ENCODE measurements at places on chromosomes 12 and 14.

- no peak for DNase-seq
Observed at GRCh38 chr12:67764946-67765619, 116.5 kb downstream of the DYRK2 start.

DNA sequence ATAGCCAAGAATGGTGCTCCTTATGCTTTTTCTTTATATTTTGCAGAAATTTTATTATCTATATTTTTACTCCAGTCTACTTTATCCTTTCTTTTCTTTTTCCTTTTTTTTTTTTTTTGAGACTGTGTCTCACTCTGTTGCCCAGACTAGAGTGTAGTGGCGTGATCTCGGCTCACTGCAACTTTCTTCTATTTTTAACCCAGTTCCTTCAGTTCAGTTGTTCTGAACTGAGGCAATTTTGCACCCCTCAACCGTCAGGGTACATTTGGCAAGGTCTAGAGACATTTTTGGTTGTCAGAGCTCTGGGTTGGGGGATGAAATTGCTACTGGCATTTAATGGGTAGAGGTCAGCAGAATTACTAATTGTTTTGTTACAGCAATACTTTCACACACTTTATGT, 75.7 kb downstream of the DIP2B start:
- no peak for DNase-seq

GRCh38 chr12:42420395-42420794, 94.4 kb downstream of the PPHLN1 start:
- DNase-seq: no peak

DNA sequence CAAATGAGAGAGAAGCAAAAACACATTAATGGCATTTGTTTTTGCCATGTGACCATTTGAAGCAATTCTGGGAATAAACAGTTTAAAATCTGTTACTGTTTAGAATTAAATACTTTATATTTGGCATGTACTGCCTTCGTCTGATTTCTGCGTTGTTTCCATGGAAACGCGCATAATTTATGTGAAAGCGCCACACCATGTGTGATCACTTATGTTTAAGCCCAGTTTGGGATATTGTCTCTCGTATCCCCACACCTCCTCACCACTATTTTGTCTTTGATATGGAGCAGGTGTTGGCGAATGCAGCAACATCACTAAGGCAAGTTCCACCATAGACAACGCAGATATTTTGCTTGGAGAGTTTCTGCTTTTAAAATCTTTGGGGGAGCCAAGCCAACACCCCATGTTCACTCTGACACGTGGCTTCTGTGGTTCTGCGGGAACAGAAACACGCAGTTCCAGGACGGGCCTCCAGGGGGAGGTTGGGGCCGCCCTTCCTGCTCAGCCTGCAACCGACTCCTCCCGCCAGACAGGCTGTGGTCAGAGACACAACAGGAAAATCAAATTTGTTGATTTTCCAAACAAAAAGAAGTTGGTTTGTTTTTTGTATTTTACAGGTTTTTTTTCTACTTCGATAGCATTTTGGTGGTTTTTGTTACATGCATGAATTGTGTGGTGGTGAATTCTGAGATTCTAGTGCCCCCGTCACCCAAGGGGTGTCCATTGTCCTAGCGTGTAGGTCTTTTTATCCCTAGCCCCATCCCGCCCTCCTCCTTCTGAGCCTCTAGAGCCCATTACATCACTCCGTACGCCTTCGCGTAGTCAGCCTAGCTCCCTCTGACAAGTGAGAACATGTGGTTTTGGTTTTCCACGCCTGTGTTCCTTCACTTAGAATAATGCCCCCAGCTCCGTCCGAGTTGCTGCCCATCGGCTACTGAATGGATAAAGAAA, 101.9 kb upstream of the SFSWAP start:
- peak; percentile 79 for DNase-seq

DNA sequence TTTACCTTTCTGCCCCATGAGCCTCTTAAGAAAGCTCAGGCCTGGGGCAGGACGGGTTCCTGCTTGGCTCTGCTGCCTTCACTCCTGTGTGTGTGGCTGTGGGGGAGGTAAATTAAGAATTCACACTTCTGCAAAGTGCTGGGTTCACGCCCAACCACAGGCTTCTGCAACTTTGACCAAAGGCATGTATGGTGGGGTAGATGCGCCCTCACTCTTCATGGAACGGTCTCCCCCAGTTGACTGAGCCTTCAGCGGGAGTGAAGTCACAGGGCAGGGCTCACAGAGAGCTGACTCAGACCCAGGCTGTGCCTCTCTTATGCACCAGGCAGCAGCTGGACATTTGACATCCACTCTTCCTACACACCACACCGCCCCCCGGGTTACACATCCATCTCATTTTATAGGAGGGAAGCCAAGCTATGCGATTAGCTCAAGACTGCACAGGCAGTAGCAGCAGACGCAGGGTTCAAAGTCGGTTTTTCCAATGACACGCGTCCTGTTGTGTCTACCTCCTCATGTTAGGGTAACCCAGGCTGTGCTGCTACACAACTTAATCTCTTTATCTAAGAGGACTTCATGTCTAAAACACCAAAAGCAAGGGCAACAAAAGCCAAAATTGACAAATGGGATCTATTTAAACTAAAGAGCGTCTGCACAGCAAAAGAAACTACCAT, 15.4 kb upstream of the BCL11B start:
- no peak for DNase-seq

DNA sequence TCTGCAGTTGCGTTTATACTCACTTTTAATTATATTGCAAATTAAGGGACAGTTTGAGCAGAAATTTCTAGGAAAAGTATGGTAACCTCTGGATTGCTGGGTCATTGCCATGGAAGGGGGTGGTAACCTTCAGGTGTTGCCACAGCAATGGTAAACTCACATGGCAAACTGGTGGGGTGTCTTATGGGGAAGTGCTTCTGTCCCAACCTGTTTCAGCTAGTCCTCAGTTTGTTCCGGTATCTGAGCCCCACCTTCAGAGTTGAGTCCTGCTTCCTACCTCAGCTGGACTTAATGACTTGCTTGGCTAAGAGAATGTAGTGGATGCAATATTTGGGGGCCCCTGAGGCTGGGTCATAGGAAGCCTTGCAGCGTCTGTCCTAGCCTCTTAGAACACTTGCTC, 7.3 kb upstream of the CLMN start:
- no peak for DNase-seq

DNA sequence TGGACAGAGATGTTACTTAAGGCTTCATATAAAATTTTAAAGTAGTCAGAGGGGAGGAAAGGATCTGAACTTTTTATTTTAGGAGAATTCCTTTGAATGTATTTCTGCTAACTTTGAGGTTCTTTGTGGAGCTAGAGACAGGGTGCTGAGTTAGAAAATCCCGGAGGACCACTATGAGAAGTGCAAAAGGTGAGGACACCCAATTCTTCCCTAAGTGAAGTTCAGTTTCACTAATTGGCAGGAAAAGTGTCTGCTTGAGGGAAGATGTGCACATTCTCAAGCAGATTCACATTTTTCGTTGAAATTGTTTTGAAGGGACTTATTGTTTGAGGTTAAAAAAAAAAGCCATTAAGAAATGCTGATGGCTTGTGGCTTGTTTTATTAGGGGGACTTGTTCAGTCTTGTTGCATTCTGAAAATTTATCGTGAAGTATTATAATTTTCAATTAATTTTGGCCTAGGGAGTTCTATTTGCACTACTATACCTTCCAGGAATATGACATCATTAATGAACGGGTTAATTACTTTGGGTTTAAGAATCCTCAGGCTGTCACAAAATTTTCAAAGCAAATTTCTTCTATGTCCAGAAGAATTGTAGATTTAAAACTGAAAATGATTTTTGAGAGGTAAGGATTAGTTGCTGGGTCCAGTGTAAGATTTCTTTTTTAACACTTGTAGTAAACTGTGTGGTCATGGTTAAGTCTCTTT, 1.8 kb downstream of the PCNX1 start:
- DNase-seq: no peak

DNA sequence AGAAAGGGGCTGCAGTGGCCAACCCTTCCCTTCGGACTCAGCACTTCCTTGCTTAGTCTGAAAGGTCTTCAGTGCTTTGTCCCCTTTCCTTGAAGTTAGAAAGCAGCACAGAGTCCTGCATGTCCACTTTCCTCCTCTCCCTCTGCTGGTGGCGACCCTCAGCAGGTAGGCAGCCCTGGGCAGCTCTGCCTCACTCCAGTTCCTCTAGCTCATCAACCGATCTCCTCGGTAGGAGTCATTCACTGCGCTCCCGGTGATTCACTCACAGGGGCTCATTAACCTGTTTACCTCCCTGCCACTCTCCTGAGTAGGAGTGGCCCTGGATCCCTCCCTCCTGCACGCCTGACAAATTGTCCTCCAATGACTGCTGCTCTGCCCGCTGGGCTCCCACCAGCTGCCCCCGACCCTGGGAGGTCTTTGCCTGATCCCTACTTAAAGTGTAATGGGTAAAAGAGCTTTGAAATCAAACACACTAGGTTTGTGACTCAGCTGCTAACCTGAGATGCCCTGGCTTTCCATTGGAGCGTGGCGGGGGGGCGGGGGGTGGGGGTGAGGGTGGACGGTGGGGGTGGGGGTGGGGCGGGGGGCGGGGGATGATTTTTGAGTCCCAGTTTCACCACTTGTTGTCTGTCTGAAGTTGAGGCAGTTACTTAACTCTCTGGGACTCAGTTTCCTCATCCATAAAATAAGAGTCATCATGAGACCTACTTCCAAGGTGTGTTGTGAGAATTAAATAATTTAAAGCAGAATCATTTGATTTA, 4.2 kb downstream of the SCNN1A start:
- peak; percentile 48 for DNase-seq

GRCh38 chr14:51022769-51023168, 72.1 kb downstream of the TRIM9 start:
- DNase-seq: no peak

- no peak for DNase-seq
Observed at GRCh38 chr14:105107781-105108515, 42.7 kb upstream of the GPR132 start.

DNA sequence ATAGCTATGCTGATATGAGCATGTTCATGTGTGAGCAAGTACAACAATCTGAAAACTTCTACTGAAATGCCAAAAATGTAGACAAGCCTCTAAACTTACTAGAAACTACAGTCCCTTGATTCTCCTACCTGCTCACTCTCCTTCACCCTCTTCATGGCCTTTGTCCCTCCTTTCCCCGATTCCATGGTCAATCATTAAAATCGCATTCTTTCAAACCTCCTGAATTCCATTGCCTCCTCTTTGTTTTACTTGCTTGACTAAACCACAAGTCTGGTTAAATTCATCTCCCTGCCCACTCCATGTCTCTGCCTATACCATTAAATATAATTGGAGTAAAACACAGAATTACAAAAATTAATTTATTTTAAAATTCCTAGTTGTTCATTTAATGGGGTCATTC, 33.0 kb upstream of the SSTR1 start:
- no peak for DNase-seq

GRCh38 chr12:177980-178828, 35.8 kb downstream of the SLC6A12 start:
- DNase-seq: no peak

- DNase-seq: no peak
Observed at GRCh38 chr12:50166799-50167048, 445 bp downstream of the CERS5 start.

GRCh38 chr14:25622763-25623162, 572.8 kb upstream of the STXBP6 start:
- no peak for DNase-seq

GRCh38 chr12:53208435-53208834, 1.4 kb upstream of the ITGB7 start:
- DNase-seq: no peak

DNA sequence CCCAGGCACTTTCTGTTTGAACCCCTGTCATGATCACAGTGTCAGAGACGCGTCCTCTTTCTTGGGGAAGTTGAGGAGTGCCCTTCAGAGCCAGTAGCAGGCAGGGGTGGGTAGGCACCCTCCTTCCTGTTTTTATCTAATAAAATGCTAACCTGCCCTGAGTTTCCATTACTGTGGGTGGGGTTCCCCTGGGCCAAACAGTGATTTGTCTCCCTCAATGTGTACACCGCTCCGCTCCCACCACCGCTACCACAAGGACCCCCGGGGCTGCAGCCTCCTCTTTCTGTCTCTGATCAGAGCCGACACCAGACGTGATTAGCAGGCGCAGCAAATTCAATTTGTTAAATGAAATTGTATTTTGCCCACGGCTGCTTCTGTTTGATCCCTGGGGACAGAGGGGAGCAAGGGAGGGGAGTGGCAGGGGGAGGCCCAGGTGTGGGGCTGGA, 5.1 kb downstream of the SHMT2 start:
- DNase-seq: no peak

- DNase-seq: peak; percentile 37
Observed at GRCh38 chr14:68794851-68795596, 2.2 kb upstream of the ZFP36L1 start.

GRCh38 chr12:63894132-63894531, 49.6 kb downstream of the SRGAP1 start:
- DNase-seq: no peak

DNA sequence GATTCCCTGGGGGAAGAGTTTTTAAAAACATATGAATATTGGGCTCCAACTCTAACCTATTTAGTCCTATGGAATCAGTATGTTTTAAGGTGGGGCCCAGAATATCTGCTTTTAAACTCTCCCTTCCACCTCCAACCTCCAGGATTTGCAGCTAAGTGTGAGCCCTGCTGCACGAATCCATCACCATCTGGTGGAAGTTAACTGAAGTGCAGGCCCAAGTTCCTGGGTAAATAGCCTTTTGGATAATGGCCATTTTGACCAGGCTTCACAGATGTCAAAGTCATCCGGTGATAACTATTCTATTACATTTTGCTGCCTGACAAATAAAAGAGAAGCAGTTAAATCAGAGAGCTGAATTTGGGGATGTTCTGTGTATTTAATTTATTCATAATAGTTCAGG, 58.1 kb upstream of the RMST start:
- peak; percentile 59 for DNase-seq

- DNase-seq: no peak
Observed at GRCh38 chr14:24331731-24332267, 3.1 kb downstream of the ADCY4 start.

GRCh38 chr14:68987653-68988036, 8.5 kb upstream of the ACTN1 start:
- DNase-seq: peak; percentile 71

DNA sequence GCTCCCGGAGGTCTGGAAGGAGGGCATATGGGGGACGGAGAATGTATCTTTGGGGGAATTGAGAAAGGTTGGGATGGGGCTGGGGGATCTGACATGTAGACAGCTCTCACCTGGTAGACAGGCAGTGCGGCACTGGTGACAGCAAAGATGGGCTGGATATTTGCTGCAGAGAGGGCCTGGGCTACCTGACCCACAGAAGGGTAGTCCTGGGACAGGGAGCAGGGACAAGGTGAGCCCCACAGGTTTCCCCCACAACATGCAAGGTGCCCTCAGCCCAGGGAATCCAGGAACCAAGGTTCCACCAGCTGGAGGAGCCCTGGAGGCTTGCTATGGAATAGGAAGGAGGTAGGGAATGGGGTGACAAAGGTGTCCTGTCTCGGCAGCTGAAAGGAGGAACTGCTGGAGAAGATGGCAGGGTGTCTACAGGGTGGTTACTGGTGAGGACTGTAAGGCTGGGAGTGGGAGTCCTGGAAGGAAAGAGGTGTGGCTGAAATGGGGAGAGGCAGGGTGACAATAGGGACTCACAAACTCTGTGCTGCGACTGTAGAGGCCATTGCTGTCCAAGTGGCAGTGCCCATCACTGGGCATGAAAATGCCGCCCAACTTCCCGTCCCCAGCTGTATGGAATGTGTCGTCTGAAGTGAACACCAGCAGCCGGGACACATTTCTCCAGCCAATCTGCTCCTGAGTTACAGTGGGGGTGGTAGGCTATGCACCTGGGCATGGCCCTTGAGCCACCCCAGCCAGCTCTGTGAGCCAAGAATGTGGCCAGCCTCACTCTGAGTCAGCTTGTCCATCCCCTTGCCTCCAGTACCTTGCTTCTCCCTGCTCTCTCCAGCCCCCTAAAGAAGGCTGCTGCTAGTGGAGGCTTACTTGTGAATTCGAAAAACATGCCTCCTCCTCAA, 11.3 kb downstream of the ITGB7 start:
- DNase-seq: no peak

GRCh38 chr12:62210422-62210821, 49.8 kb upstream of the USP15 start:
- peak; percentile 41 for DNase-seq
